ENCODE measurements at places on chromosomes 4 and X.

GRCh38 chr4:8317474-8317873 is 47.9 kb downstream of the HTRA3 start:
- no peak for DNase-seq

- peak; percentile 78 for DNase-seq
Observed at GRCh38 chr4:3871181-3871852, 105.1 kb downstream of the ADRA2C start.

DNA sequence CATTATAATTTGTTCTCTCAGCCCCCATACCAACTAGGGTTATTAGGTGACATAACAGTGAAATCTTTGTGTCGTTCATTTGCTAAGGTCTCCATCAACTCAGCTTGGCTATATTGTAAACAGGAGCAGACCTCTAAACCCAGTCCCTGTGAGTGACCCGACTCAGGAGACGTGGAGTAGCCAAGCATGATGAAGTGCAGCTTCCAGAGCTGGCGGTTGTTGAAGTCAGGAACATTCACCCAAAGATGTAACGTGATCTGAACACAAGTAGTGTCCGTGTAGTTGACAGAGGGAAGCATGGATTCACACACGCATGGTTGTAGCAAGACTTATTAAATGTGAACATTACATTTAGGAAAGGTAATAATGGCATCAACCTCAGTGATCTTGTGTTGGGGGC is 102.3 kb downstream of the FAM193A start:
- DNase-seq = no peak

DNA sequence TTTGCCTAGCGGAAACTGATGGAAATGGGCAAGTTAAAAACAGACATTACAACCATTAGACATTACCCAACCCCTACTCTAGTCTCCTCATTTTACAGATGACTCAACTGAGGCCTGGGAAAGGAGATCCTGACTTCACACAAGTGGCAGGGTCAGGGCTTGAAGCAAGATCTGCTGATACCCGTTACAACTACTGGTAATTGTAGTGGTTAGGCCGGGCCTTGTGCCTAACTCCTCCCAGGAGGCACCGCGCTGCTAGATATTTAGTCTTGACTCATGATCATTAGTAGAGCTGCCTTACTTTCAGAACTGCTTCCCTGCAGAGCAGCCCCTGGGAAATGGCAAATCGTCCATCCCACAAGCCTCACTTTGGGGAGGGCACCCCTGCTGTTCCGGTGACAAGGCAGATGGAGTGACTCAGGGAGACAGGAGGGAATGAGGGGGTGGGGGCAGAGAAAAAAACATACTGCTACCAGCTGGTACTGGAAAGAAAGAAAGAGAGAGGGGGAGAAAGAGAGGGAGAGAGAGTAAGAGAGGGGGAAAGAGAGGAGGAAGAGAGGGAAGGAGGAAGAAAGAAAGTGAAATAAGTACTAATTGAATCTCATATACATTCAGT is 12.2 kb downstream of the ARHGEF6 start:
- DNase-seq = no peak

- DNase-seq = no peak
Observed at GRCh38 chrX:136933611-136934145, 53.2 kb upstream of the RBMX start.

GRCh38 chrX:73562984-73563737 is at the start of gene CHIC1:
Gene CHIC1 (plus strand): TSS chrX:73563197. CDS start chrX:73563285, 88 bp downstream.
- DNase-seq = peak; percentile 72

All from mesothelial cell of epicardium (in vitro differentiated cells).